Calu3 (cell line): ENCODE measurements at places on chromosomes 6 and 20. TPM values are rescaled to one million over a fixed set of nuclear protein-coding genes. Genes with fewer than 3 reads are reported as not detected.

Gene RAET1L
- 1.3 and 2.3 TPM in 2 replicates for total RNA-seq

Gene HMGCLL1
- total RNA-seq = not detected in 2 replicates

Gene STX11
- total RNA-seq = 0.24 TPM in 1 of 2 replicates, not detected in the other

Gene TRDN
- not detected in 2 replicates for total RNA-seq

Gene GJA10
- total RNA-seq = not detected in 2 replicates
